ENCODE measurements at places on chromosomes 4 and X. TPM values are rescaled to one million over a fixed set of nuclear protein-coding genes. Genes with fewer than 3 reads are reported as not detected.
A peak's percentile ranks its signal among the peaks of the same experiment; 100 is the strongest.

DNA sequence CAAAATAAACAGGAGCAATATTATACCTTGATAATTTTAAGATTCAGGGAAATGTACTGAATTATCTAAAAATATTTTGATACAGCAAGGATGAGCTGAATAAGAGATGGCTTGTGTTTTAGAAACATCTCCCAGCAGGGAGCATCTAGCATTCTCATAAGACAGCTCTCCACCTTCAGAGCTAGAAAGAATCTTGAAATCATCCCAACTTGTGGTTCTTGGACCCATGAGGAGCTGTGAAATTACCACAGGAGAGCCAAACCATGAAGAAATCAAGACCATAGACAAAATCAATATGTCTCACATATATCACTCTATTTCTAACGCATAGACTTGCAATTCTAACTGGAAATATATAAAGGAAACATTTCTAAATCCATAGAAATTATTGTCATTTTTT is 210.6 kb upstream of the DKK2 start:
- no peak for ATAC-seq

DNA sequence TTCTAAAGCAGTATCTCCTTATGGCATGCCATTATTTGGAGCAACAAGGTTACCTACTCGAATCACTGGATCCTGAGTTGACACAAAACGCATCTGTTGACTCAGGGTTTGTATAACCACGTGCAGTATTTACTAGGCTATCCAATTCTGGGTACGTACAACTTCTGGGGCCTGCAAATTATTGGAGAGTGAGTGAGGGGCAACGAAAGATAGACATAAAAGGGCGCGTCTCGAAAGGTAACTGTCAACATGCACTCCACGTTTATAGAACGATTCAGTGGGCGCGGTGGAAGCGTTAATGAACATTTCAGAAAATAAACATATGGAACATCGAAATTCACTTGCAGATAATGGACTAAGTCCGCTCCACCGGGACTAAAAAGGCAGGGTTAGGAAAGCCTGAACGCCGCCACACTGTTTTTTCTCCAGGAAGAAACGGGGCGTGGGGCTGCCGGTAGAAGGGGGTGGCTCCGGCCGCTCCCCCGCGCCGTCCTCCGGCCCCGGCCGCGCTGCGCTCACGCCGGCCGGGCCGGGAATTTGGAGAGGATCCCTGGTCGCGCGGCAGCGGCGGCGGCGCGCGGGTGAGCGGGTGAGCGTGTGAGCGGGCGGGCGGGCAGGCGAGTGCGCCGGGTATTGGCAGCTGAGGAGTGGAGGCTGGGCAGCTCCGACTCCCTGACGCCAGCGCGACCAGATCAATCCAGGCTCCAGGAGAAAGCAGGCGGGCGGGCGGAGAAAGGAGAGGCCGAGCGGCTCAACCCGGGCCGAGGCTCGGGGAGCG is at the start of gene SMAD1:
TSS of gene SMAD1 (plus strand) at position 690 of the 778 bp plus-strand sequence. CDS start 32,761 bp downstream, outside the sequence.
- ATAC-seq: peak; percentile 74

DNA sequence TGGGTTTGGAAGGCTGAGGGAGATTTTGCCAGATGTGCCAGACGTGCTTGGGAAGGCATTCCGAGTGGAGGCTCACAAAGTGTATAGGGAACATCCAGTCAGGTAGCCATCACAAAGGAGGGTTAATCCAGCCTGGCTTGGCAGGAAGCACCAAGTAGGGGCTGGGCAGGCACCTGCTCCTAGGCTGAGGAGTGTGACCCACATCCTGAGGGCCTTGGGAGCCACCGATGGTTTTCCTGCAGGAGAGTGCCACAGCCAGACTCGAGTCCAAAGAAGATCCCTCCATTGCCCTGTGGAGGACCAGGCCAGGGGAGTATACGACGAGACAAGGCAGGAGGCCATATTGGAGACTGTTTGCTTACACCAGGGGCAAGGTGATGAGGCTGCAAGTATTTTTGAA is 47.2 kb downstream of the PNMA5 start:
- no peak for ATAC-seq

DNA sequence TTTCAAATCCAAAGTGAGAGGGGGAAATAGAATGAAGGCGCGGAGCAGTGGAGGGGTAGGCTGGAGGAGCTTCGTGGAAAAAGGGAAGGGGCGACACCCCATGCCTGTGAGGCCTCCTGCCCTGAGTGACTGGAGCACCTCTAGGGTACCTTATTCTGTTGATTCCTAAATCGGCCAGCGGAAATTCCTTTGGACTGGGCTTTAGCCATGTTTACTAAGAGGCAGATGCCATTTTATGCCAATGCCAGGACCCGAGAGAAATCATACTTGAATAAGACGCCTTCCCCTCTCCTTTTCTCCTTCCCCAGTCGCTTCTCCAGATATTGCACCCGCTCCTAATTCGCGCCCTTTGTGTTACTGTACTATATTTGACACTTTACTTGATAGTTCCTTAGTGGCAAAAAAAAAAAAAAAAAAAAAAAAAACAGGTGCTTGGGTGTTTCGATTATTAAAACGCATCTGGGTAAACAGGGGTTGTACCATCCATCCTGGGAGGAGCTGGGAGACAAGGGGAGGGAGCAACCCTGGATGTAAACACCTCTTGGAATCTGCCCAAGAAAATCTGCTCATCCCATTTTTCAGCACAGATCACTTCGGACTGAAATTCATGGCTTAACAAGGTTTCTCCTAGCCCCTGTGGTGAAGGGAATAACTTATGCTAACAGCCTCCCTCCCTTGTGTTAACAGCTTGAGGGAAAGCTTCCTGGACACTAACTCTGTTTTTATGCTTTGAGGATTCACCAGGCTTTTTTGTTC is 1.5 kb downstream of the BMP3 start:
- peak; percentile 63 for ATAC-seq

DNA sequence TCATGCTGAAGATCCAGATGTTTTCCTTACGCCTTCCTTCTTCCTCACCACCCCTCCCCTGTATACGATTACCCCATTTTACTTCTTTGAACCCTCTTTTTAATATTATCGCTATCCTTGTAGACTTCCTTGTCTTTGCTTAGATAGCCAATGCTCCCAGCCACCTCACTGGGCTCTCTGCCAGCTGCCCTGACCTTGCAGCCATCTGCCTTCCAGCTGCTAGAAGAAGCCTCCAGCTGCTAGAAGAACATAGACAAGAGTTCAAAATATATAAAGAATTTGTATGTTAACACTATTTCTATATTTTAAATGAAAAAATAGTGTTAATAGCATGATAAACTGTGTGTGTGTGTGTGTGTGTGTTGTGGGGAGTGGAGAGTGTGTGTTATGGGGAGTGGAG is 374.7 kb downstream of the ANKRD50 start:
- ATAC-seq: no peak

DNA sequence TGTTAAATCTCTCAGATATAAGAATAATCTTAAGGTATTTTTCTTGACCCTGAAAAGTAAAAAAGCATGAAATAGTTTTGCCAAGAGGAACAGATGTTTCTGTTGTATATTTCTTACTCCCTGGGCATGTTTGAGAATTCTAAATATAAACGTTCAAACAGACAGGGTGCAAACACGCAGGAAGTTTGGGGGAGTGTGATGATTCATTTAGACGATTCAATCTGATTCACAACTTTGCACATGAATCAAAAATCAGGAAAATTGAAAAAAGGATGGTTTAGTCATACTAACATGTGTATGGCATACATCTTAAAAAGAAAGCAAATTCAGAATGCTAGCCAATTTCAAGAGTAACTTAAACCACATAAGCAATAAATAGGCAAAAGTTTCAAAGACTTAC is 340.3 kb upstream of the GRID2 start:
- no peak for ATAC-seq

- no peak for ATAC-seq
Measured at GRCh38 chr4:168259096-168259495, 59.5 kb downstream of the DDX60 start.

DNA sequence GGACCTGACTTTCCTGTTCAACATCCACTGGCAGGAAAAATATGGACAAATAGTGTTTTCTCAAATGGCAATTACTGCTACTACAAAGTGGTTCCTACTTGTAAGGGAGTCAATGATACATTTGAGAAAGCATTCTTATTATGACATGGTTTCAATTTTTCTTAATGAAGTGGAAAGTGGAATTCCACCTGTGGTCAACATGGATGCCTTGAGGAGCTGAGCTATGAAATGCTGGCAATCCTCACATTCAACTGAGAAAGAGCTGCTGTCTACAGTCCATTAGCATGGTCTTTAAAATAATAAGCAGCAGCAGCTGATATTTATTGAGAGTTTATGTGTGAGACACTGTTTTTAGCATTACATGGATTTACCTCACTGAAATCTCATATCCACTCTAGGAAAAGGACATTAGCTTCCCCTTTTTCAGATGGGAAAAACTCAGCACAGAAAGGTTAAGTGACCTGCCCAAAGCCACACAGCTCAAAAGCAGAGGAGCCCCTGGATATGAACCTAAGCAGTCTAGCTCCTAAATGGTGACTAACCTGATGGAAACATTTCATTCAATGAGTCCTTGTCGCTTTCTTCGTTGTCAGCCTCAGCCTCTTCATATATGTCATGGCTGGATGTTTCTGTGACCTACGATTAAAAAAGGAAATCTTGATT is 29.2 kb downstream of the MAP7D3 start:
- ATAC-seq: no peak

DNA sequence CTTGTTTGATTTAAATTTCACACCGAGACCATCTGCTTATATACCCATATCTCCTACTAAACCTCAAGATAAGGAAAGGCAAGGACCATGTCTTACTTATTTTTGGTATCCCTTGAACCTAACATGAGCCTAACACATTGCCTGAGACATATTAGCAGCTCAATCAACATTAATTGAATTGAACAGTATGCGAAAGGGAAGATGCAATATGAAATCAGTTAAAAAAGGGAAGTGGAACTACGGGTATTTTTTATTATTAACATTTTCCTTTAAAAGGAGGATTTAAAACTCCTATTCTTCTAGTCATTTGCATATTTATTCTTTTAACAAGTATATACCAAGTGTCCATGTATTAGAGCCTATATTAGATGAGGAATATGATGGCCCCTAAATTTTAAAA is 197.0 kb downstream of the CAMK2D start:
- no peak for ATAC-seq

DNA sequence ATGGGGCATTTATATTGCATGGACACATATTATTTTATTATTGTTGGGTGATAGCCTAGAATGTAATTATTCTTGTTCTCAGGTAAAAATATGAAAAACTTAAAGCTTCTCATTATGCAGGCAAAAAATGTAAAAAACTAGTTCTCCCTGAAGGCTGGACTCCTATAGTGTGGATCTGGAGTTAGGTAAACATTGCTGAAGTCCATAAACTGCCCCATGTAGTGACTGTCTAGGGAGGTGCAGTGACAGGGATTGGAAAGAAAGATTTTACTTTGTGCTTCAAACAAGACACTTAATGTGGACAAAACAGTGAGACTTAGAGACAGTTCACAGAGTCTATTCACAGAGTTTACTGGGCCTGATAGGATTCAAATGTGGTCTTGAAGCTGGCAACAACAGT is 17.0 kb downstream of the ADH6 start:
- ATAC-seq: peak; percentile 31

DNA sequence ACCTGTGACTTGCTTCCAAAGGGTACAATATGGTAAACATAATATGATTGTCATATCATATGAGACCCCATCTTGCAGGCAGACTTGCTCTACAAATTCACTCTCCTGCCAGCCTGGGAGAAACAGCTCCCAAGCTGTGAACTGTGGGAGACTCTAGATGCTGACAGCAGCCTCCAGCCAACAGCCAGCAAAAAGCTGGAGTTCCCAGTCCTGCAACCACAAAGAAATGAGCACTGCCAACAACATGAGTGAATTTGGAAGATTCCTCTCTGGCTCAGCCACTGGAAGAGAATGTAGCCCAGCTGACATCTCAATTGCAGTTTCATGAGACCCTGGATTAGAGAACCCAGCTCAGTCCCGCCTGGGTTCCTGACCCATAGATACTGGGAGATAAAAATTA is 145.4 kb downstream of the QDPR start:
- no peak for ATAC-seq

DNA sequence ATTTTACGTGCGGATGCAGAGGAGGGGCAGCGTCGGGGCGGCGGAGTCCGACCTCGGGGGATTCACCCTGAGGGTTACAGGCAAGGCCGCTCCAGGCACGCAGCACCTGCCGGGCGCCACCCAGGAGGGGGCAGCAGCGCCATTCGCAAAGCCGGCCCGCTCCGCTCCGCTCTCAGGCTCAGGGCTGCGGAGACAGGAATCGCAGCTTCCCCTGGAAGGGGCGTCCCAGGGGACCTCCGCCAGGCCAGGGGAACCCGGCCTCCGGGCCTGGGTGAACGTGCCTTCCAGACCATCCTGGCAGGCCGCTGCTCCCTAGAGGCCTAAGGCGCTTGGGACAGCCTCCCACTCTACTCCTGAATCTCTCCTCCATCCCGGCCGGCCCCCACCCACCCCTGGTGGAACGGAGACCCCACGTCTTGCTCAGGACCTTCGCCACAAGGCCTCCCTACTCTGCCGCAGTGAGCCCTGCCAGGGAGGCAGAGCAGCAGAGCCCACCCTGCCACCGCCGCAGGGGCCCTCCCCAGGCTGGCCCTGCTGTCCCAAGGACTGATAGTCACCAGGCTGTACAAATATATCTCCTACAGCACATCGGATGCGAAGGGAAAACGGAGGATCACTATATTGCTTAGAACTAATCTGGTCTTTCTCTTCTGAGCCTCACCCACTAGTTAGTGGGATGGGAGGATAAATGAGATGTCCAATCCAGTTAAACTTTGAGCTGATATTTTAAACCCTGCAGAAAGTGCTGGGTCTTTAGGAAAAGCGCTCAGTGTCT is 115.0 kb downstream of the SMIM20 start:
- ATAC-seq: peak; percentile 95

DNA sequence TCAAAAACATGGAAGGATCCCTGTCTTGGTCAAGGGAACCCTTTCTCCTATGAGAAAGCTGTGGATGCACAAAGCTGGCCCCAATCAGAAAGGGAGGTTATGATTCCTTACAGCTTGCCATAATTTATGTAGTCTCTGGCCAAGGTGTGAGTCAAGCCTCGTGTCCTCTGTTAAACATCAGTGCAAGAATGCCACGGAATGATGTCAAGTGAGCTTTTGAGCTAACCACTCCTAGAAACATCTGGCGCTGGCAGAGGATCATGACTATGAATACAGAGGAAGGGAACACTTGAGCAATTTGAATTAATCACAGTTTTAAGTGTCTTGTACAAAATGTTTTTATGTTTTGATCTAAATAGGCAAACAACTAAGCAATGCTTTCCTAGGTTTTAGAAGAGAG is 51.5 kb upstream of the RAP2C start:
- ATAC-seq: no peak

DNA sequence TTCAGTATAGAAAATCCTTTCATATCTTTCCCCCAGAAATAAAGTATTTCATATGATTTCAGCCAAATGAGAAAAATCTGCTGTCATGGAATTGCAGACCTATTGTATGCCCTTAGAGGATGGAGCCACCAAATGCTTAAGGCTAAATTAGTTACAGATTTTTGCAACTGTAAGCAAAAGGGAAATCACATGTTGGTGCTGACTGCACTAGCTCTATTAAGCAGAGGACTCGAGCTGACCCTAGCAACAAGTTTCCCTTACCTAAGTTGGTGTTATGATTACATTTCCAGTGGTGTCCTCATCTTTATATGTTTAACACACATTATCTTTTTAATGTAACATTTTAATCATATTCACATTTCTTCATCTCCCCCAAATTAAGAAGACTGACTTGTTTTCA is 58.3 kb upstream of the DOCK11 start:
- no peak for ATAC-seq

The NUDT10 gene
- total RNA-seq: 25.2 TPM

The RIBC1 gene
- 2.7 TPM for total RNA-seq

The GRIA2 gene
- not detected for total RNA-seq

The SUPT20HL1 gene
- total RNA-seq: 0.14 TPM

The MAGEE2 gene
- 0.54 TPM for total RNA-seq

All from motor neuron (in vitro differentiated cells).